Stimulated activated CD8-positive, alpha-beta memory T cell treated with anti-CD3 and anti-CD28 coated beads, Interleukin-4, amount 100 ng/mL, for 4 hours (primary cell): ENCODE measurements at places on chromosomes 4 and X.

GRCh38 chrX:129642641-129643040 is 12.1 kb downstream of the APLN start:
- DNase-seq: no peak

DNA sequence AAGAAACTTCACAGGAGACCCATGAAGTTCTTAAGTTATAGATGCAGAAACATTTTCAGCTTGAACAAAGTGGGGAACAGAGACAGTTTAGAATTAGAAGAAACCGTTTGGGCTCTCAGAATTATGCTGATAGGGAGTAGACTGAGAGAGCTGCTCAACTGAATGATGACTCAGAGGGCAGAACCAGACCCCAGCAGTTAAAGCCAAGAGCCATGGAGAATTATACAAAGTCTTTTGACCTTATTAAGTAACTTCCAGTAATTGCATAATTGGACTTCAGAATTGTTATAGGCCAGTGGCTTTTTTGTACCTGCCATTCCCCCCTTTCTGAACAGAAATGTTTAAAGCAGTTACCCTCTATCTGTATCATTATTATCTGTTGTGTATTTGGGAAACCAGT is 642.1 kb downstream of the CCSER1 start:
- DNase-seq: no peak

- no peak for DNase-seq
Observed at GRCh38 chr4:80587871-80588385, 252.4 kb downstream of the CFAP299 start.

- no peak for DNase-seq
Observed at GRCh38 chr4:152087335-152087734, 326.5 kb upstream of the GATB start.

DNA sequence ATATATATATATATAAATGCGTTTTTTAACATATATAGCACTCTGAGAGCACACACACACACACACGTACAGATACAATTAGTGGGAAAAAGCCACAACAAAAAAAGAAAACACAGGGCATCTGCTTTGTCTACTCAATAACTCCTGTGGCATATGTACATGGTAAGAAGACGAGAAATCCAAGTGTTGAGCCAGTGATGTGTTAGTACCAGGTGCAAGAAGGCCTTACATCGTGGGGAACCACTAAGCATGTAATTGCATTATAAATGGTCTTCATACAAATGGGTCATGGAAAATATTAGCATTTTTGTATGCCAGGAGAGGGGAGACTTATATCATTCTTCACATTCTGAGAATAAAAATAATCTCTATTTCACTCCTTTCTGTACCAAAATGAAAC is 62.7 kb upstream of the FAM47B start:
- no peak for DNase-seq

GRCh38 chr4:55749666-55750065 is 69.9 kb upstream of the EXOC1L start:
- no peak for DNase-seq

DNA sequence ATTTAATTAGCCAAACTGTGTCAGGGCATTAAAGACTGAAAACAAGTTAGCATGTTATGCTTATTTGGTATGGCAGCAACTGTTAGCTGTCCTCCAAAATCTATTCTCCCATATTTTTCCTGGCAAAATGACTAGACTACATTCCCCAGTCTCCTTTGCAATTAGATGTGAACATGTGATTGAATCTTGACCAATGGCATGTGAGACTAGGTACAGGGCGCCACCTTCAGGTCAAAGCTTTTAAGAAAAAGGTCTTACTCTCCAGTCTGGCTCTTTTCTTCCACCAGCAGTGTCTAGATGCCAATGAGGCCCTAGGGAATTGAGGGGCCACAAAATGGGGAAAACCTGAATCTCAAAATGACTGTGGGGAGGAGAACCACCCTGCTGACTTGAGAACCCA is 408.2 kb downstream of the SMARCA1 start:
- no peak for DNase-seq

DNA sequence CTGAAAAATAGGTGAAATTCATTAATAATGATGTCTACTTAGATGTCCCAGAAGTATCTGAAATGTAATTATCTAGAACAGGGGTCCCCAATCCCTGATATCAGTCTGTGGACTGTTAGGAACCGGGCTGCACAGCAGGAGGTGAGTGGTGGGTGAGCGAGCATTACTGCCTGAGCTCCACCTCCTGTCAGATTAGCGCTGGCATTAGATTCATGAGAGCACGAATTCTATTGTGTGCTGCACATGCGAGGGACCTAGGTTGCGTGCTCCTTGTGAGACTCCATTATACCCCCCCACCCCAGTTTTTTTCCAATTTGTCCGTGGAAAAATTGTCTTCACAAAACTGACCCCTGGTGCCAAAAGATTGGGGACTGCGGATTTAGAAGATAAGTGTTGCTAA is 458.8 kb downstream of the CCSER1 start:
- no peak for DNase-seq

DNA sequence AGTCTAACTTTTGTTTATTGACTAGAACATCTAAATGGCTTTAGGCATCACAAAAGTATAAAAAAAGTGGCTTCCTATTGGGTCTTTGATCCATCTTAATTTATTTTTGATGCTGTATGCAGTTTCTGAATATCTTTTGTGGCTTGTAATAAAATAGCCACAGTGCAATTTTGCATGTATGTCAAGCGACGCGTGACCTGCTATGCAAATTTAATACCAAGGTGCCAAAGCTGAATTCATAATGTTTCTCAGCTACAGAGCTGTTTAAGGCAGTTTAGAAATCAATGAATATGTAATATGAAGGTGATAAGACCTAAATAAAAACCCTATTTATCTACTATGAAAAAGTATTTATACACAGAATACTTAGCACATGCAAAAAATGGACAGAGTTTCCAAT is 197.8 kb downstream of the AFF2 start:
- no peak for DNase-seq

DNA sequence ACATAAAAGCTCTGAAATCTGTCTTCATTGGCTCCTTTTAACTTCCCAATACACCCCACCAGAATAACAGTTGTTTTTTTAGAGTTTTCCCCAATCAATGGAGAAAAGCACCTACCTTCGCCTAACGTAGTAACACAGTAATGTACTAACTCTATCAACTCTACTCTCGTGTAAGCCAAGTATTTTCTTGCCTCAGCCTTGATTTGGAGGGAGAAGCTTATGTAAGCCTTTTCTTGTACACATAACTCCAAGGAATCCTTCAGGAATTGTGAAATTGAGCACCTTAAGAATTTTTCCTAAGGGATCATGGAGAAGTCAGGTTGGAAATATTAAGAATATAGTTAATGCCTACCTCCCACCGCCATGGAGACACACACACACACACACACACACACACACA is 181.2 kb downstream of the RAPGEF2 start:
- DNase-seq: no peak
